GM19239 (cell line): ENCODE measurements at places on chromosomes 5 and 9.

DNA sequence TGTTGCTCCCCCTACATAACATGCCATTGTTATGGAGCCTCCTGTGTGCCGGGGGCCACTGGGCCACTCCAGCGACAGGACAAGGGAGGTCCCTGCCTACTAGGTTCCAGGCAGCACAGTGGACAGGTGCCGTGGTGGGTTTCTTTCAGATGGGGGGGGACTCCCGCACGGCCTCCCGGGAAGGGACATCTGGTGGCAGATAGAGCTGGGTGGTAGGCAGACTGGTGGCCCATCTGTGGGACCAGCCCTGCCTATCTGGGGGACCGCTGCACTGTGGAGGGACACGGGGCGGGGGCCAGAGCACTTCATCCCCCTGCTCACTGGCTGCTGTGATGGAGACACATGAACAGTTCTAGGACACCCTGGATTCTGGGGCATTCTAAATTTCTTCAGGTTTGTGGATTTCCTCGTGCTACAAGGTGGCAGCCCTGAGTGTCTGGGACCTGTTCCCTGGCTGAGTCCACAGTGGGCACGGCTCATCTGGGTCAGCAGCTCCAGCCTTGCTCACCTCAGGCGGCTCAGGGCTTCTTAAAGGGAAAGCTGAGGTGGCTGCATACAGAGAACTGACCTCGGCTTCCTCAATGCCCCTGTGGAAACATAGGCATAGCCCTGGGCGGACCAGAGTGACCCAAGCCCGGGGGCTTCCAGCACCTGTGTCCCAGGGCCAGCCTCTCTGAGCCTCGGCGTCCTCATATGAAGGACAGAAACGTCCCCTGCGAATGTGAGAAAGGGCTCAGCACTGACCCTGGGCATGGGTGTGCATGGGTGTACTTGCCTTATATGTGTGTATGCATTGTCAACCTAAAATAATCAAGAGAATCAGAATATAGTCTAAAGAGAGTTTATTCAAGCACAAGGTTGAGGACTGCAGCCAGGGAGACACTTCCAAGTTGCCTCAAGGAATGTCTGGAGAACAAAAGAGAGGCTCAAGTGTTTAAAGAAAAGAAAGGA lies 22.5 kb downstream of the FGD3 start:
- DNase-seq: no peak

- no peak for DNase-seq
Observed at GRCh38 chr5:132027027-132027426, 15.6 kb upstream of the ACSL6 start.

GRCh38 chr9:36889844-36890243 lies 144.2 kb downstream of the PAX5 start:
- no peak for DNase-seq

GRCh38 chr5:53063176-53063575 lies 46.4 kb downstream of the MOCS2 start:
- no peak for DNase-seq

GRCh38 chr5:75566710-75567309 lies 44.4 kb upstream of the ANKDD1B start:
- DNase-seq: no peak

- DNase-seq: no peak
Observed at GRCh38 chr5:34001241-34001841, 6.5 kb downstream of the AMACR start.

DNA sequence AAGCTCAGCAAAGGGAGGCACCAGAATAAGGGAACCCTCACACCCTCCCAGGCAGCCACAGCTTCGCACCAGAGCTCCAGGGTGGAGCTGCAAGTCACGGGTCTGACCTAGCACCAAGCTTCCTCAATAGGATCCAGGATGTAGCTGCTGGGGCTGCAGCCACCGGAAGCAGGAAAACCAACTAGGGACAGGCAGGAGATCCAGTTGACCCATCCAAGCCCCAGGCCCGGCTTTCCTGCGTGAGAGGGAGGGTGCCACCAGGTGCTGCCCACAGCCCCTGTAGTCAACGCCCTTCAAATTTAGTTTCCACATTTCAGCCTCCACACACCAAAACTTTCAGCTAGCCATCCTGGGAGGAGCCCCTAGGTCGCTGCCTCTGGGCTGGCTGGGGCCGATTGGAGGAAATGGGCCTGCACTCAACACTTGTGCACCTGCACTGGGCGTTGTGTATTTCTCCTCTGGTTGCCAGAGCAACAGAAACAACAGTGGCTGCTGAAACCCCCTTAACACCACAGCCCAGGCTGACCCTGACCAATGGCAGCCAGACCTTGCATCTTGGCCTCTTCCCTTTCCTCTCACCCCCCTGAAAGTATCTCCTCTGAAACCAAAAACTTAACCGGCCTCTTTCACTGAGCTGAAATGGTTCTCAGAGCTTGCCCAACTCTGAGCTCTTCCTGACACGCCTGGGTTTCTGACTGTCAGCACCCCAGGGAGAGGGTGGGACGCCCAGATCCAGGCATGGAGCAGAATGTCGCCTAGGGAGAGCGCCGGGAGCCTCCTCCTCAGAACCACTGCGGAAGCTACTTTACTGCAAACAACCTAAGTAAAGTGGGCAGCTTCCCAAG lies 226.5 kb upstream of the MAP3K1 start:
- DNase-seq: peak; percentile 62

DNA sequence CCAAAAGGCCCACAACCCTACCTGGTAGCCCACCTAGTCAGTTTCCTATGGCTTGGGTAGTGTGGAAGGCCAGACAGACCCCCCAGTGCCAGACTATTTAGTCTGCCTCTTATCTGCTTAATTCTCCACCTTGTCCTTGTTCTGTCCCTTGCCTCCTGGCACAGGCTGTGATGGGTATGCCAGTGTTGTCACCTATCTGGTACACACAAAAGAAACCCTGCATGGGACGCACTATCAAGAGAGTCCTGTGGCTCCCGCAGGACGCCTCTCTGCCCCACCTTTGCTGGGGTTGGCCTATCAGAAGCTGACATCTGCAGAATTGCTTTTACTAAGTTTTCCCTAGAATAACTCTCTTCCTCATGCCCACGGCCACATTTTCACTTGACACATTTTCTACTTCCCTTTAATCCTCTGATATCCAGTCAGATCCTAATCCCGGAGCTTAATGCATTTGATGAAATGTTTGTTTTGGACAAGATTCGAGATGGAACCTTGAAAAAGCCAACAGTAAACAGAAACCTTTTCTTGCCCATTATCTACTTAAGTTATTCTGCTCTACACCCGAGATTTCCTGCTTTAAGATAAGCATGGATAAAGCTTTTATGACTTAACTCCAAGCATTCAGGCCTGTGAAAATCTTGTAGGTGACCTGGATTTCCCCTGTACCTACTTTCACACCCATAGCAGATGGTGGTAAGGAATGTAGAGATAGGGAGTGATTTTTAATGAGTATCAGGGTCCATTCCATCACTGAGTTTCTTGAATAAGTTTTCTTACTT lies 468.5 kb downstream of the ZNF608 start:
- DNase-seq: no peak

- DNase-seq: no peak
Observed at GRCh38 chr5:138755084-138755748, 2.0 kb downstream of the CTNNA1 start.

DNA sequence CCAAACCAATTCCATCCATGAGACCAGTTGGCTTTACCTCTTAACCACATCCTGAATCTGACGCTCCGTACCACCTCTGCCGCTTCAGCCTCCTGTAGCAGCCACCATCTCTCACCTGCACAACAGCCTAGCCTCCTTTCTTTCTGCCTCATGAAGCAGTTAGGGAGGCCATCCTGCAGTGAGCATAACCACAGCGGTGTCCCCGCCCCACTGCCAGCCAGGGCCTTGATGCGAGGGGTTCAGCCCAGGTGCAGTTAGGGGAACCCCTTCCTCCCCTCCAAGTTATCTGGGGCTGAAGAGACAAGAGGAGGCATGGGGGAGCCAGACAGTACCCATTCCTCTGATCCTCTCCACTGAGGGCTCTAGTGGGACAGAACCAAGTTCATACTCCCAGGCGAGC lies 167.0 kb downstream of the C5orf15 start:
- no peak for DNase-seq

- DNase-seq: no peak
Observed at GRCh38 chr5:68762201-68762600, 331.6 kb upstream of the SLC30A5 start.

DNA sequence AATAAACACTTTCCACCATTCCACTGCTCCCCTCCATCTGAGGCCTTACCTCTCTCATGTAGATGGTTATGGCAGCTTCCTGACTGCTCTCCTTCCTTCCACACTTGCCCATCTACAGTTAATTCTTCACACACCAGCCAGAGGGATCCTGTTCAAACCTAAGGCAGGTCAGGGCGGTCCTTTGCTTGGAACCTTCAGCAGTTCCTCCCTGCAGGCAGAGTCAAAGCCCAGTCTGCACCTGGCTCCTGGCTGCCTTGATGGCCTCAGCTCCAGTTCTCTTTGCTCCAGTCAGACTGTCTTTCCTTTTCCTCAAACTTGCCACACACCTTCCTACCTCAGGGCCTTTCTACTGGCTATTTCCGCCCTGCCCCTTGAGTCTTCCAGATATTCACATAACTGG lies 30.2 kb upstream of the NR3C1 start:
- no peak for DNase-seq

DNA sequence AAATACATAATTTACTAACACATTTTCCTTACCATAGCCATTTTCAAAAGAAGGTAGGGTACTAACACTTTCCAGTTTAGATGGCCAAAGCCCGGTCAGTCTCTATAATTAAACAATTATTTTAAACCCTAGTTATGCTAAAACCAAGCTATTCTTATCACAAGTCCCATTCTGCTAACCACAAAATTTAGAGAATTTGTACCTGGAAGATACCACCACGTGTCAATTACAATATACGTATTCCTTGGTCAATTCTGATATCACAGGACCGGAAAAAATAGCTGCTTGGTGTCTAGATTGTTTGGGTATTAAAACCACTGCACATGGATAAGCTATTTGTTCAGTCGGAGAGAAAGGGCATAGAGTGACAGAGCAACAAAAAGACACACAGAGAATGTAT lies 18.9 kb upstream of the SKP1 start:
- no peak for DNase-seq

DNA sequence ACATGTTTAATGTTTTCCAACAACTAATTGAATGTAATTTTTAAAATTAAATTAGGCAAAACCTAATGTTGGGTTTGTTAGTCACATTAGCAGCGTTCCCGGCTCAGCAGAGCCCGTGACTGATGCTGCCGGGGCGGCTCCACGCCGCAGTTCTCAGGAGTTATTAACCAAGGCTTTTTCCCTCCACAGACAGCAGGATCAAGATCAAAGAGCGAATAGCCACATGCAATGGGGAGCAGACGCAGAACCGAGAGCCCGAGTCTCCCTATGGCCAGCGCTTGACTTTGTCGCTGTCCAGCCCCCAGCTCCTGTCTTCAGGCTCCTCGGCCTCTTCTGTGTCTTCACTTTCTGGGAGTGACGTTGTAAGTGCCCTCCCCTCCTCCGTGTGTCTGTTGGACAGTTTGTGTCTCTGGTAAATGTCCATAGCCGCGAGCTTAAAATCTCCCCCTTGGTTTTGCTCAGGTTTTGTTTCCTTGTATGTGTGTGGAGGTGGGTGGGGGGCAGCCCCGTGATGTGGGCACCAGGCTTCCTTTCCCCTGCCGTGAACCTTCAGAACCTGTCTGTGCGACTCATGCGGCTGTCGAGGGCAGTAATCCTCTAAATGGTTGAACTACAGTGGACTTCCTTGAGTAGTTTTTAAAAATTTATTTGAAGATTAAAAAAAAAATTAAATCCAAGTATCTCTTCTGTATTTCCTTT lies 37.1 kb downstream of the TENT4A start:
- DNase-seq: no peak

- DNase-seq: no peak
Observed at GRCh38 chr5:21661184-21661583, 1192.0 kb downstream of the CDH12 start.

- DNase-seq: no peak
Observed at GRCh38 chr9:4108754-4109465, 191.0 kb downstream of the GLIS3 start.

DNA sequence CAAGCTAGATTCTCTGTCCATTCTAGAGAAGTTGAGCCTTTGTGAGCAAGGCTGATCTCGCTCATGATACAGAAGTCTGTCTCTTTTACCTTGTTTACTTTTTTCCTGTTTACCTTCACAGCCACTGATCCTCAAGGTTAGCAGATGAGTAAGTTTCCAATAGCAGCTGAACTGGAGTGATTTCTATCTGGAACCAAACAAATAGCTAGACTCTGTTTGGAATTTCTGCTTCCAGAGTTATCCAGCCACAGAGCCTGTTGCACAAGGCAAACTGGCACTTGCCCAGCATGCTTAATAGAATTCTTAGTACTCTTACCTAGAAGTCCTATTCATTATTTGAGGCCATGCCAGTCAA lies 12.8 kb upstream of the PANK3 start:
- no peak for DNase-seq

DNA sequence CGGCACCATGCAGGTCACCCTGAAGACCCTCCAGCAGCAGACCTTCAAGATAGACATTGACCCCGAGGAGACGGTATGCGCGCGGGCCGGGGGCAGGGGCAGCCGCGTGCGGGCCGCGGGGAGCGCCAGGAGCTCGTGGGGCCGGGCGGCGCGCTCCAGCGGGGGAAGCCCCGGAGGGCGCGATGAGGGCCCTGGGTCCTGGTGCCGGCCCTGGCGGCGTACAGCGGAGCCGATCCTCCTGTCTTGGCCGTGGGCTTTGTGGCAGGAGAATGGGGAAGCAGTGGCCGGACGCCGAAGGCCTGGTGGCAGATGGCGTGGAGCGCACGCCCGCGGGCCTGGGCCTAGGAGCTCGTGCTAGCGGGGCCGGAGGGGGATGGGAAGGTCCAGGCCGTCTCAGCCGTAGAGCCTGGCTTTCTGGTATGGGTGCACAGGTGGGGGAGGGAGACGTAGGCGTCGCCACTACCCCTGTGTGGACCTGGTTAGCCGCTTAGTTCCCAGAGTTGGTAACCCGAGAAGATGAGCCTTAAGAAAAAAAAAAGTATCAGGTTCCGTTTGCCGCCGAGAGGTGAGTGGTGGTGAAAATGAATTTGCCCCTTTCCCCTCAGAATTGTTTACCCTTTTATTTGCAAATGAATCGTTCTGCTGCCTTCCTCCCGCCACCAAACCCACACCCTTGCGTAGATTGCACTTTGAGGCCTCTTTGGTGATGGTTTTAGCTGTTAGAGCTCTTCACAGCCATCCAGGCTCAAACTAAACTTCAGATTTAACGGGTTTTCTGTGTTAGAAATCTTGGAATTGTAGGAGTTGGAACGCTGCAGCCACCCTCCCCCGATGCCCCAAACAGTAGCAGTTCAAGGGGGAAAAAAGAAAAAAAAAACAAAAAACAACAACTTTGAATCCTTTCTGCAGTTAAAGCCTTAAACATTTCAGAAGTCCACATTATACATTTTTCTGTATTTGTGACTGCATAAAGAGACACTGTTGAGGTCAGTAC lies 841 bp downstream of the RAD23B start:
- DNase-seq: peak; percentile 27
